RWPE2 (cell line): ENCODE measurements at places on chromosomes 3 and 15.
A peak's percentile ranks its signal among the peaks of the same experiment; 100 is the strongest.

DNA sequence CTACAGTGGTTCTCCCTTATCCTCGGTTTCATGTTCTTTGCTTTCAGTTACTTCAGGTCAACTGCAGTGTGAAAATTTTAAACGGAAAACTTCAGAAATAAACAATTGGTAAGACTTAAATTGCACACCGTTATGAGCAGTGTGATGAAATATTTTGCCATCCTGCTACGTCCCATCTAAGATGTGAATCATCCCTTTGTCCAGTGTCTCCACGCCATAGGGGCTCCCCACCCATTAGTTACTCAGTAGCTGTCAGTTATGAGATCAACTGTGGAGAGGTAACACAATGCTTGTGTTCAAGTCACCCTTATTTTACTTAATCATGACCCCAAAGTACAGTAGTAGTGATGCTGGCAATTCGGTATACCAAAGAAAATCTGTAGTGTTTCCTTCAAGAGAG is 47.4 kb downstream of the TJP1 start:
- peak; percentile 79 for DNase-seq

DNA sequence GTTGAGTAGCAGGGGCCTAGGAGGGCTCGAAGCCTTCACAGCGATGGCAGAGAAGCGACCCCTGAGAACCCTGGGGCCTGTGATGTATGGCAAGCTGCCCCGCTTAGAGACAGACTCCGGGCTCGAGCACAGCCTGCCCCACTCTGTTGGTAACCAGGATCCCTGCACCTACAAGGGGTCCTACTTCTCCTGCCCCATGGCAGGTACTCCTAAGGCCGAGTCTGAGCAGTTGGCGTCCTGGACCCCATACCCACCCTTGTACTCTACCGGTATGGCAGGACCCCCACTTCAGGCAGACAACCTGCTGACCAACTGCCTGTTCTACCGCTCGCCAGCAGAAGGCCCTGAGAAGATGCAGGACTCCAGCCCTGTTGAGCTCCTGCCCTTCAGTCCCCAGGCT is 4.3 kb downstream of the C15orf39 start:
- DNase-seq = peak; percentile 68

- DNase-seq = no peak
Measured at GRCh38 chr3:3553236-3553635, 246.0 kb upstream of the LRRN1 start.

DNA sequence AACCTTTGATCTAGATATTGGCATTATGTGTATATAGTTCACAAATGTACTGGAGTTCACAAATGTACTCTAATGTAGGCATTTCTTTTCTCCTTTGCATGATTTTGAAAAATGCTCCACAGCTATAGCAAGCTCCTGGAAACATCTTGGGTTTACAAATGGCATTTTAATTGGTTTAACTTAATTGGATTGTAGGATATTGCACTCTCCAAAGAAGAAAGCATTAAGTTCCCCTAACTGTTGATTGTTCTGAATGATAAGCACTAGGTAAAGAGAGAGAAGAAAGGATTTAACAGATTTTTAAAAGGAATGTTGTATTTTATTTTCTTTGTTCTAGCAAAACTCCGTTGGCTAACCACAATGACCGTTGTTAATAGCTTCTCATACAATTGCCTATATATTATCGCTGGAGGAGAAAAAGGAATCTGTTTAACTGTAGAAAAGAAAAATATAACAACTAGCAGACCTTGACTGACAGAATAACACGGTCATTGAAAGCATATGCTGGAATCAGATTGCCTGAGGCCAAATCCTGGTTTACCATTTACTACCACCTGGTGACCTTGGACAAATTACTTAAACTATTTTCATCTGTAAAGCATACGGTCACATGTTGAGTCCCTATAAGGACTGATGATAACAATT is 170.8 kb downstream of the PEX5L start:
- DNase-seq = no peak

GRCh38 chr3:46913644-46914043 is 36.1 kb downstream of the PTH1R start:
- DNase-seq = peak; percentile 81

- DNase-seq = no peak
Measured at GRCh38 chr3:54905920-54906319, 21.9 kb downstream of the LRTM1 start.

DNA sequence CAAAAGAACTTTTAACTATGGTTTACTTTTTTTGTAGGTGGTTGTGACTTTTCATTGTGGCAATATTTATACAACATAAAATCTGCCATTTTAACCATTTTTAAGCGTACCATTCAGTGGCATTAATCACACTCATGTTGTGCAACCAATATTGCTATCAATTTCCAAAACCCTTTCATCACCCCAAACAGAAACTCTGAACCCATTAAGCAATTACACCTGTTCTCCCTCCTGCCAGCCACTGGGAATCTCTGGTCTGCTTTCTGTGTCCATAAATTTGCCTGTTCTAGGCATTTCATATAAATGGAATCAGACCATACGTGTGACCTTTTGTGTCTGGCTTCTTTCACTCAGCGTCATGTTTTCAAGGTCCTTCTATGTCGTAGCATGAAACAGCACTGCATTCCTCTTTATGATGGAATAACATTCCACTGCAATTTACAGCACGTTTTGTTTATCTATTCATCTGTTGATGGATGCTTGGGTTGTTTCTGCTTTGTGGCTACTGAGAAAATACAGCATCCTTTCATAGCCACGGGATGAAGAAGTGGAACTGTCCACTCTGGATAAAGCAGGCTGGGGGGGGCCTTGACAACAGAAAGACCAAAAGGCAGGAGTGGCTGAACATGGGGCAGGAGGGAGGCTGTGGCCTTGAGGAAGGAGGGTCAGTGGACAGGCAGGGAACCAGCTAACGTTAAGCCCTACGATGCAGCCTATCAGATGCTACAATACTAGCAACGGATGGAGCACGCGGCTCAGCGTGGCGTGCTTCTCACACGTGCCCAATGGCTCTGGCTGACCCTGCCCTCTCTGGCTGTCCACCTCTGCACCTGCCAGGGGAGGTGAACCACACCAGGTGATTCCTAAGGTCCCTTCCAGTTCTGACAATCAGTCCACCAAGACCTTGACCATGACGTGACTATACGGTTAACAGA is 110.9 kb downstream of the SEC22A start:
- DNase-seq = no peak

DNA sequence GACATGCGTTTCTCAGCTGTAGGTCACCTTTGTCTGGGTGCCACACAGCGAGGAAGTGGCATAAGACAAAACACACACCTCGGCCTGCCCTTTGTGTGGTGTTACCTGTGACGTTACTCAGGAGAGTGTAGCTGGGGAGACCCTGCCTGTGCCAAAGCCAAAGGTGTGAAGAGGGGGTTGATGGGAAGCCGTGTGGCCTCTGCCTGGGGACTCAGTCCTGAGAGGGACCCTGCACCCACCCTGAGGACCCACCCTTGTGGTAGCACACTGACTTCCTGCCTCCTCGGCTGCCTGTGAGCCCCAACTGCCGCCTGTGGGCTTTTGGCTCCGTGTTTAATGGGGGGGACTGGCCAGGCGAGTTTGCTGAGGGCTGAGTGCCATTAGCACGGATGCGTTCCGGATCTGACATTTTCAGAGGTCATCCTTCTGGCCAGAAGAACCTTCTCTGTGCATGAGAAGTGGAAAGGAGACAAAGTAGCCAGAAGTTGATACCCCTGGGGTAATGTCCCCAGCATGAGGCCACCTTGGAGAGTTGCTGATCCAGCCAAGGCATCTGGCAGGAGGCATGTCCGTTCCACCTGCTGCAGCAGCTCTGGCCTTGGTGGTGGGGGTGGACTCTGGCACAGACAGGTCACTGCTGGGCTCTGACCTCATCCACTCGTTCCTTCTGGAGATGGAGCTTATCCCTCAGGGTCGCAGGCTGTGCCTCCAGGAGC is 51.8 kb upstream of the FURIN start:
- peak; percentile 68 for DNase-seq

DNA sequence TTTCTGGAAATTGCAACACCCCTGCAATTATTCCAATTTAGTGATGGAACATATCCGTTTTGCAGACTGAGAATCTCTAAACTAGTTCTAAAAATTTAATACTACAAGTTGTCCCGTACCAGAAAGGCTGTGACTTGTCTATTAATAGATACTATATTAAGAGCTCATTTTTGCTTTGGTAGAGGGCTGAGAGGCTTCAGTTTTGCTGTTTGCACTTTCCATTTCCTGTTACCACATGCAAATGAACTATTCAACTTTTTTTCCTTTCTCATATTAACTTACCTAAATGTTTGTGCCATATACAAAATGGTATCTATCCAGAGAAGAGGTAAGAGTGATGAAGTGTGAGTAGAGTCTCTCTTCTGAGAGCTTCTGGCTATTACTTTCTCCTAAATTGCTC is 101.5 kb upstream of the CRBN start:
- DNase-seq = no peak

DNA sequence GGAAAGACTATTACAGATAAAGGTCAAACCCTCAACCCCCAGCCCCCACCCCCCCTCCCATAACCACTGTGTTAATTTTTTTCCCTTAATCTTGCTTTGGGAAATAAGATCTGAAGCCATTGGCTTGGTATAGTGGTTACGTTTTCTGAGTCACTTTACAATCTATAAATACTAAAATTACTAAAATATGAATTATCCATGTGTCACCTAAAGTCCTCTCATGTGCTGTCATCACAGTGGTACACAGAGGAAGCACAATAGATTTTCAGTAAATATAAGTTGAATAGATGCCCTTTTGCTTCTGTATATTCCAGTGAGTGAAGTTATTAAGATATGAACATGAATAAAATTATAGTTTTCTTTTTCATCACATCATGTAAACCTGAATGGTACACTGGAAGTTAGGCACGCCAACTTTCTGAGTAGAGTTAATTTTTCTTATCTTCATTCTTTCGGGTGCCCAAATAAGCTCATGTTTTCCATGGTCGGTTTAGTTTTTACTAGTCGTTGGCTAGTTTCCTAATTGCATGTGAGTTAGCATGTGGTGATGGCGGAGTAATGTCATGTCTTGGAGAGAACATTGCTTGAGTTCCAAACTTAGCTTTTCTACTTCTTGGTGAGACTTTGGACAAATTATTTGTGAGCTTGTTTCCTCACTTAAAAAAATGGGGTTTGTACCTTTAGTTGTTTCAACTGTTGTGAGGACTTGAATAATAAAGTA is 11.5 kb downstream of the PPP4R2 start:
- DNase-seq = no peak

- no peak for DNase-seq
Measured at GRCh38 chr15:81286621-81287121, 37.3 kb downstream of the STARD5 start.

- no peak for DNase-seq
Measured at GRCh38 chr15:81327516-81327915, 3.6 kb upstream of the STARD5 start.

DNA sequence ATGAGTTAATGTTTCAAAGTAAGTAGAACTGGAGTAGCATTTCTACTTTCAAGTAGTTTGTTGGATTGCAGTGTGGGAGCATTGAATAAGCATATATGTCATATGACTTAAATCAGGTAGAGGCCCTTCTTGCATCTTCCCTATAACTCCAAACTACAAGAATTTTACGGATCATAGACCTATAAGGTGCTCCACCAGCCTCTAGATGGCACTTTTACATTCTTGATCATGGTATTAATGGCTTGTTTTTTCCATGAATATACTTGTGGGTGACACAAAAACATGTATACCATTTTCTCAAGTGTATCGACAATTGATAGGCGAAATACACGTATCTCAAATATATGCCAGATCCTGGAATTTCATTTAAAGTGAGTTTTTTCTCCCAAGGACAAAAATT is 311.1 kb downstream of the ZPLD1 start:
- no peak for DNase-seq

GRCh38 chr3:141337523-141337854 is 30.8 kb upstream of the ZBTB38 start:
- DNase-seq = no peak

GRCh38 chr15:63045879-63046278 is 3.3 kb downstream of the TPM1 start:
- no peak for DNase-seq

GRCh38 chr15:36577082-36577481 is 2.3 kb upstream of the CDIN1 start:
- DNase-seq = no peak

GRCh38 chr3:96994988-96995387 is 180.6 kb downstream of the EPHA6 start:
- no peak for DNase-seq

DNA sequence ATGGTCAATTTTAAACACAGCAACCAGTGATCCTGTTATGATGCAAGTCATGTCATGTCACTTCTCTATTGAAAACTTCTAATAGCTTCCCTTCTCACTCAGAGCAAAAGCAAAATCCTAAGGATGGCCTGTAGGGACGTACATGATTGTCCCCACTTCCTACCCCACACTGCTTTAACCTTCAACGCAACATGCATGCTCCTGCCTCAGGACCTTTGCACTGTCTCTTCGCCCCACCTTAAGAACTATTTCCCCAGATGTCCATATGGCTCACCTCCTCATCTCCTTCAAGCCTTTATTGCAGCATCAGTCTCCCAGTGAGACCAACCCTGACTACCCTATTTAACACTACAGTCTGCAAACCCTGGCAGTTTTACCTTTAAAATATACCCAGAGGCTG is 214.1 kb upstream of the CHRM5 start:
- no peak for DNase-seq

DNA sequence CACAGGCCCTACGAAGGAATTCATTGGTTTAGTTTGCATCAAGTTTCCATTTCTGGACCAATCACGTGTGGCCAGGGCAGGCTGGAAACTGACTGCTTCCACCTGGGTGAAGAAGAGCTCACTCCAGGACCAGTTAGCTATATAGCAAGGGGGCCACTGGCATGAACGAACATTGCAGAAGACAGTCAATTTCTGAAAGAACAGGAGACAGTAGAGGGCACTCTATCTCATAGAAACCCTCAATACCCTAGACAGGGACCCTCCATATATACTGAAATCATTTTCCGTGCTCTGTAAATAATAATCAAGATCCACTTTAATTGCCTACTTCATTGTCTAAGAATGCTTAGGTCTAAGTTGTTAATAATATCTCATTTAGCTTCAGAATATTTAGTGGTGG is 215.6 kb downstream of the CADPS start:
- DNase-seq = no peak

DNA sequence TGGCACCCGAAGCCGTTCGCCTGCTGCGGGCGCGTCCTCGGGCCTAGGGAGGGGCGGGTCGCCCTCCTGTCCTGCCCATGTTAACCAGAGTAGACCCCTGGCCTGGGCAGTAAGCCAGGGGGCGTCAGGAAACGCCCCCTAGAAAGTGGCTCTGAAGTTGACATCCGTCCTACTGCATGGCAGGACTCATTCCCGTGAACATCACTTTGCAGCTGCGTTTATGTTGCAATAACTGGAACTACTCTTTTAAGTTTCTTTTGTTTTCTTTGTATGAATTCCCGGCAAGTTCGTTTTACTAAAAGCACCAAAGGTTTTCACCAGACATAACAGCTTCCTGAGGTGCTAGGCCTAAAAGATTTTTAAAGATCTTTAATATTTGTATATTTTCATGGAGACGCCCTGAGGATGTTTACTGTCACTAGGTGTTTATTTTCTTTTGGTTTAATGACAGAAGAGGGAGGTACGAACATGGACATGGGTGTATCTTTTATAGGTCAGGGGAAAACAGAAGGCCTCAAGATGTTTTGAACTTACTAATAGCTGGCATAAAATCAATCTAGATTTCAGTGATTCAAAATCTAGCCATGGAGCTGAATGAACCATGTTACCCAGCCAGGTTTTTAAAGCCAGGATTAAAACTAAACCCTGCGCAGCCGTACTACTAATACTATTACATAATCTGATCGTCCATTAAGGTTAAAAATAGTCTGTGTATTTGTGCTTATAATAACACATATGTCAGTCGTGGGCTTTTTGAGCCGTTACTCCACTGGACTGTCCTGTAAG is 1.0 kb downstream of the C15orf61 start:
- DNase-seq = no peak

- DNase-seq = no peak
Measured at GRCh38 chr3:160929595-160929994, 173.6 kb downstream of the PPM1L start.
